Prostate gland (tissue), 2 donors: ENCODE measurements at places on chromosomes 5 and 9. TPM values are rescaled to one million over a fixed set of nuclear protein-coding genes. Genes with fewer than 3 reads are reported as not detected.

DNA sequence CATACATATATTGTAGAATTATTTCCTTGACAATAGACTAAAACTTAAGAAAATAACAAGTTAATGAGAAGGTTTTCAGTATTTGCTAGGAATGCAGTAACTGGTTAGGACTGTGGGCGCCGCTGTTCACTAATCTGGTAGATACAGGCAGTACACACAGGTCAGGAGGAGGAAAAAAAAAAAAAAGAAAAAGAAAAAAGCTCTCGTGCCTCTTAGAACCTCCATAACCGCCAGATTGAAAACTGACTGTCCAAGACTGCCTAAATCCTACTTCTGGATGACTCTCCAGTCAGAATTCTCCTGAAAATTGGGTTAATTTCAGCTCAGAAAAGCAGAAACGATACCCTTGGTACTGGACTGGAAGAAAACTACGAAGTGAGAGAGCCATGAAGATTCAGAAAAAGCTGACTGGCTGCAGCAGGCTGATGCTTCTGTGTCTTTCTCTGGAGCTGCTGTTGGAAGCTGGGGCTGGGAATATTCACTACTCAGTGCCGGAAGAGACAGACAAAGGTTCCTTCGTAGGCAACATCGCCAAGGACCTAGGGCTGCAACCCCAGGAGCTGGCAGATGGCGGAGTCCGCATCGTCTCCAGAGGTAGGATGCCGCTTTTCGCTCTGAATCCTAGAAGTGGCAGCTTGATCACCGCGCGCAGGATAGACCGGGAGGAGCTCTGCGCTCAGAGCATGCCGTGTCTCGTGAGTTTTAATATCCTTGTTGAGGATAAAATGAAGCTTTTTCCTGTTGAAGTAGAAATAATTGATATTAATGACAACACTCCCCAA, at the start of gene PCDHGA1:
Gene PCDHGA1, plus strand, starts transcription at position 216 of the 782 bp plus-strand sequence.
- H3K27me3 ChIP-seq: peaks cover 11% of the 10 kb centered on the region
- H3K36me3 ChIP-seq: no peaks in the 10 kb centered on the region
- H3K4me1 ChIP-seq: no peaks in the 10 kb centered on the region
- no peak for DNase-seq

DNA sequence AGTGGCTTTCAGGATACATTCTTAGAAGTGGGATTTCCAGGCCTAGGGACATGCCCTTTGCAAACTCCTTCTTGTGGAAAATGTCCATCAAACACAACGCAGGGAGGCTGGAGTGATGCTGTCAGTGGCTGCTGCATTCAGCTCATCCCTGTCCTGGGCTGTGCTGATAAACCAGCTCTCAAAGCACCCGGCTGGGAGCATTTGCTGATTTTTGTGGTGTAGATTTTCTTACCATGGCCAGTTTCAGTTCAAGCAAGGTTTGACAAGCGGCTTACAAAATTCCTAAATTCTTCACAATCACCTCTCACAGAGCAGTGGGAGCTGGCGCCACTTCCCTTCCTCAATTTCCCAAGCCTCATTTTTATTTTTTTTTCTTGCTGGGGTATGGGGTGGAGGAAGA, 28.2 kb downstream of the FAM163B start:
- peaks cover 12% of the 10 kb centered on the region for H3K4me1 ChIP-seq
- no peaks in the 10 kb centered on the region for H3K27me3 ChIP-seq
- DNase-seq: no peak
- H3K27ac ChIP-seq: no peak overlapping the region
- no peak overlapping the region for H3K4me3 ChIP-seq

GRCh38 chr9:133948561-133949485, 43.3 kb downstream of the VAV2 start:
- no peaks in the 10 kb centered on the region for H3K27me3 ChIP-seq
- no peak overlapping the region for H3K27ac ChIP-seq
- no peaks in the 10 kb centered on the region for H3K36me3 ChIP-seq
- H3K4me1 ChIP-seq: no peaks in the 10 kb centered on the region

DNA sequence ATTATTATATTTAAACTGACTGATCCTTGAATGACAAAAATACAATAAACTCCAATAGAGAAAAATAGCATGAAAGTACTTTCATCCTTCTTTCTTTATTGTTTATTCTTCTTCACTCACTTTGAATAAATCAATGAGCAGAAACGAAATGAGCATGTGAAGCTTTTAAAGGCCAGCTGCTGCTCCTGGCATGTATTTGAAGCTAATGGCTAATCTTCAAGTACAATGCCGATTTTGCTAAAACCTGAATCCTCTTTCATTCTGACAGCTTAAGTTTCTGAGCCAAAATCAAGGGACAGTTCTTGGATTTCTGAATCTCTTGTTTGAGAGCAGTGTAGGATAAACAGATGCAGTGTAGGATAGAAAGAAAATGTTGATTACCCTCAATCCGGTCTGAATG, 237.3 kb downstream of the CDH10 start:
- no peak overlapping the region for H3K4me3 ChIP-seq
- H3K27me3 ChIP-seq: no peaks in the 10 kb centered on the region
- no peaks in the 10 kb centered on the region for H3K36me3 ChIP-seq
- DNase-seq: no peak
- no peaks in the 10 kb centered on the region for H3K4me1 ChIP-seq

DNA sequence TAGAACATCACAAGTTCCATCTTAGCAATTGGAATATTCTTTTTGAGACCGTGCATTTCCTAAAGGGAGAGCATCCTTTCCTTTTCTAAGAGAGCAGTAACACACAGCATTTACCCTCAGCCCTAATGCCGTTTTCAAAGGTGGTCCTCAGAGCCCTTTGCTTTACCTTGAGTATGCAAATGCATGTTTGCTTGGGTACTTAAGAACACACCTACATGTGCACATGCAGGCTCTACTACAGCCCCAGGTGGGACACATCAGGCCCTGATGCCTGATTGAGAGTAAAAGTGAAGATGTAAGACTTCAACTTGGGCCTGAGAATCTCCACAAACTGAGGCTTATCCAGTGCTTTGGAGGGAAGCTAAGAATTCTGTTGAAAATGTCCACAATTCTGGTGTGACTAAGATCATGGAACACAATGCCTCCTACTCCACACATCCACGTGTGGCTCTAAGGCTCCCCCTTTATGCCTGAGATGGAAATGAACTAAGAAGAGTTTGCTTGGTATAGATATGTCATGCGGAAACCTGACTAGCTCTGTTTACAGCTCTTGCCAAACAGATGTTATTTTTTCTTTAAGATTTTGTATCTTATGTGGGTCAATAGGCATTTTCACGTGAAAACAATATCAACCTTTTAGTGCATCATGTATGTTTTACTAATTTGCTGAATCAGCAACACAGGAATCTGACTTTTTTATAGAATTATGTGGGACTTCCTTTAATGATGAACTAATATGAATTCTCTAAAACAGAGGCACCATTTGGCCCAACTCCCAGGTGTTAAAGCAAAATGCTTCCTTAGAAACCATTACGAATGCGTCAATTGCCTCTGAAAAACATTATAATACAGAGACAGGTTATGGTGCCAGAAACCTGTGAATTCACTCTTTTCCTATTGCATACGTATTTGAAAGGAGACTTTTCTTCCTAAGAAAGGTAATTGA, 48.9 kb upstream of the SLC2A8 start:
- no peaks in the 10 kb centered on the region for H3K27me3 ChIP-seq
- H3K36me3 ChIP-seq: no peaks in the 10 kb centered on the region
- H3K27ac ChIP-seq: no peak overlapping the region
- no peak for DNase-seq
- no peak overlapping the region for H3K4me3 ChIP-seq
- H3K4me1 ChIP-seq: no peaks in the 10 kb centered on the region

DNA sequence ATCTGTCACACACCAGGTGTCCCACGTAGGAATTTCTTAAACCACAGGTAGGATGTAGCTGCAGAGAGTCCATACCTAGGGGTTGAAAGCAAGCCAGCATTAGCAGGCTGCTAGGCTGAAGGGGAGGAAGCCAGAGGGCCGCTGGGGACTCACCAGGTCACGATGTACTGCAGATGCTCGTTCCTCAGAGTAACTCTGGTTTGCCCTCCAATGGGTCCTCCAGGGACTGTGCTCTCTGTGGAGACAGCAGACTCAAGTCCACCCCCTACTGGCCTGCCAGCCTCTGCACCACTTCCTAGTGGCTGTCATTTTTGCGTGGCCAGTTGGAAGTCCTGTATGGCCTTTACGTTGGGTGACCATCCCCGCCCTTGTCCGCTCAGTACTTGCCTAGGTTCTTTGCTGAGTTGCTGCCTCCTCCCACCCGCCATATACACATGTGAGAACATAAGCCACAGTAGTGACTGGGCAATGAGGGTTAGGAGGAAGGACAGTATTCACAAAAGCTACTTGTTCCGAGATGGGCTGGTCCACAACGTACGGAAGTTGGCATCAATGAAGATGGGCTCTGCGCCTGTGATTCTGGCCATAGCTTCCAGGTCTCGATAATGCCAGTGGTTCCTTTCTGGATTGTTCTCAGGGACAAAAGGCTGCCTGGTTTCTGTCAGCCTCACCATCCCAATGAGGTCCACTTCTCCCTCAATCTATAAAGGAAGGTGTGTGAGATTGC, 4.1 kb downstream of the RPL7A start:
- H3K36me3 ChIP-seq: peaks cover 16% of the 10 kb centered on the region
- no peaks in the 10 kb centered on the region for H3K27me3 ChIP-seq
- no peak overlapping the region for H3K4me3 ChIP-seq

DNA sequence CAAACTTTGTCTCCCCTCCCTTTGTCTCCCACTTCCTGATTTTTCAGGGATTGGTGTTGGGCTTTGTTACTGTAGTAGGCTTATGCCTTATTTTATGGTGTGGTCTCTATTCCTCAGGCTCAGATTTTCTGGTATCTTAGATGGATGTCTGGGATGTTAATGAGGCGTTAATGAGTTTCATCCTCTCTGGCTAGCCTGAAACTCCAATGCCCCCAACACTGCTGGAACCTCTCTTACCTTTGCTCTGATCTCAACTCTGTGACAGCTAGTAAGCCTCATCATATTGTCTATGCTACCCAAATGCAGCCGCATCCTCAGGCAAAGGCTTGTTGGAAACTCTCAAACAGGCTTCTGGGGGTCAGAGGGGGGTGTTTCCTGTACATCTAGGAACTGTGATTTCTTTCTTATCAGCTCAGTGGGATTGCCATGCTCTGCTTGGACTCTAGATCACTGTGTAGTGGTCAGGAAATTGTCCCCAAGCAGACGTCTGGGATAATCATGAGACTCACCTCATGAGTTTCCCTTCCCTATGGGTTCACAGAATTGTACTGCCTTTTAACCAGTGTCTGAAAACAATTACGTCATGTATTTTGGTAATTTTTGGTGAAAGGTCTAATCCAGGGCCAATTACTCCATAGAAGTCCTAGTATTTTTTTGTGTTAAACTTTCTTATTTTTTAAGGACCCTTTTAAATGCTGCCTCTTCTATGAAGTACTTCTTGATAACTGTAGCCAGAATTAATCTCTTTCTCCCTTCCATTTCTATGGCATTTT, 88.8 kb upstream of the TRPC7 start:
- H3K27ac ChIP-seq: no peak overlapping the region
- H3K27me3 ChIP-seq: no peaks in the 10 kb centered on the region
- DNase-seq: no peak
- no peak overlapping the region for H3K4me3 ChIP-seq

DNA sequence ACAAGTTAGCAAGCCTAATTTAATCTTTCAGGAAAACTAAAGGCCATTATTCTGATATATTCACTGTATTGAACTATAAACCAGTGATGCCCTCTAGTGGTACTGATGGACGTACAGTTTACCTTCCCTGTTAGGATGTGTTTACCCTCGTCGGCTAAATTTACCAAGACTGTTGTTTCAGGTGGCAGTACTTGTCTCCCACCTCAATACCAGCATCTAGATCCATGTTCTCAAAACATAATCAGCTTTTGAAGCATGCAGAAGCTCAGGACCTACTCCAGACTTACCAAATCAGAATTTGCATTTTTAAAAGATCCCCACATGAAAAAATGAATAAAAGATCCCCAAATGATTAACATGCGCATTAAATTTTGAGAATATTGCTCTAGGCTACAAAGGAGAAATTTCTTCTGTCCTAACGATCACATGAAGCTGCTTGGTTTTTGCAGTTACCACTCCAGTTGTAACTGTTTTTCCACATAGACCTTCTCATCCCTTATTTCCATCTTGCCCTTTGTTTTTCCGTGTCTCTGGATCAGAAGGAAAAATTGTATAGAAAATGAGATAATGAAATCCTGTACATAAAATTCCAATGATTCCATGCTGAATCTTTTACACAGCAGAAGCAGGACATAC, 3.2 kb upstream of the BAAT start:
- no peaks in the 10 kb centered on the region for H3K27me3 ChIP-seq
- H3K27ac ChIP-seq: no peak overlapping the region
- DNase-seq: no peak
- no peak overlapping the region for H3K4me3 ChIP-seq

TLX3 gene
- not detected for total RNA-seq

IRGM gene
- total RNA-seq: 0.68 TPM

FRMPD1 gene
- total RNA-seq: 47.6 TPM

FAM200C gene
- total RNA-seq: 8.6 TPM

NUDT2 gene
- total RNA-seq: 18.0 TPM

MARVELD2 gene
- 9.5 TPM for total RNA-seq

FBXL7 gene
- 24.2 TPM for total RNA-seq

ANKRD20A1 gene
- total RNA-seq: 2.2 TPM

INSYN2B gene
- total RNA-seq: 8.4 TPM
